ENCODE measurements at places on chromosomes 5 and 9.

- no peak for DNase-seq
These were observed 55.1 kb upstream of the XPA start for GRCh38 chr9:97752274-97752673.

GRCh38 chr9:103243553-103243952 lies 248.4 kb downstream of the CYLC2 start:
- no peak for DNase-seq

- no peak for DNase-seq
These were observed 22.6 kb downstream of the PTPN3 start for GRCh38 chr9:109475526-109475925.

- no peak for DNase-seq
These were observed 981.9 kb upstream of the DMAC1 start for GRCh38 chr9:8781458-8781857.

- DNase-seq: no peak
These were observed 74.2 kb downstream of the MAMDC2 start for GRCh38 chr9:70117835-70118319.

GRCh38 chr5:82862711-82863110 lies 214.5 kb downstream of the TMEM167A start:
- no peak for DNase-seq

DNA sequence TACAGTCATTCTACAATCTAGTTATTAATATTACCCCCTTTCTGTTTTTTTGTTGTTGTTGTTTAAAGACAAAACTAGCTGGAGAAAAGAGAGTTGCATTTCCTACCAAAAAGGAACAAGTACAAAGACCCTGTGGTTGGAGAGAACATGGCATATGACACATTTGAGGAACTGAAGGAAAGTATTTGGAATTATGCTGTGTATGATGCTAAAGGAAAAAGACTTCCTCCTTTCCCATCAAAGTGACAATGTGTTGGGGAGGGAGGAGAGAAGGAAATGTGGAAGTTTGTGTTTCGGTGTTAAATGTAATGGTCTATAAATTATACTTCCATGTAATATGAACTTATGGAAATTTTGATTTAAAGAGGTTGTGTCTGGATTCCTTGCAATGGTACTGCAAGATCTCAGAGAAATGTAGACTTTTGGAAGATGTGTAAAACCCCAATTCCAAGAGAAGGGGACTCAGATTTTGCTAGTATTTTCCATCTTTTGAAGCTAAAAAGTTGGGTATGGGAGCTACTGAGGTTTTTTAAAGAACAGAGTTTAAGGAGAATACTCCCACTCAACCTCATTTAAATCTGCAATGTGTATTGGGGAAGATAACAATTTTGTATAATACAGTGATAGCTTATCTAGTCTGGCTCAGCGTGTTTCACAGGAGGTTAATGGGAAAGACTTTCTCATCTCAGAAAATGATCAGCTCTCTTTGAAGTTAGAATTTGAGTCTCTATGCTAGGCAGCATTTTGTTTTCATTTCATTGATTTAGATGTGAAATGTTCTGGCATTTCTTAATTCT lies 15.4 kb upstream of the TNFSF8 start:
- DNase-seq: no peak

- no peak for DNase-seq
These were observed 3.3 kb upstream of the HAPLN1 start for GRCh38 chr5:83724001-83724400.

GRCh38 chr5:1285141-1285540 lies 9.7 kb downstream of the TERT start:
- DNase-seq: no peak

Measured in OCI-LY7 (cell line).